GM12891 (cell line): ENCODE measurements at places on chromosomes 16 and 17.

GRCh38 chr17:67980456-67980855 lies 15.8 kb downstream of the C17orf58 start:
- no peak for DNase-seq

DNA sequence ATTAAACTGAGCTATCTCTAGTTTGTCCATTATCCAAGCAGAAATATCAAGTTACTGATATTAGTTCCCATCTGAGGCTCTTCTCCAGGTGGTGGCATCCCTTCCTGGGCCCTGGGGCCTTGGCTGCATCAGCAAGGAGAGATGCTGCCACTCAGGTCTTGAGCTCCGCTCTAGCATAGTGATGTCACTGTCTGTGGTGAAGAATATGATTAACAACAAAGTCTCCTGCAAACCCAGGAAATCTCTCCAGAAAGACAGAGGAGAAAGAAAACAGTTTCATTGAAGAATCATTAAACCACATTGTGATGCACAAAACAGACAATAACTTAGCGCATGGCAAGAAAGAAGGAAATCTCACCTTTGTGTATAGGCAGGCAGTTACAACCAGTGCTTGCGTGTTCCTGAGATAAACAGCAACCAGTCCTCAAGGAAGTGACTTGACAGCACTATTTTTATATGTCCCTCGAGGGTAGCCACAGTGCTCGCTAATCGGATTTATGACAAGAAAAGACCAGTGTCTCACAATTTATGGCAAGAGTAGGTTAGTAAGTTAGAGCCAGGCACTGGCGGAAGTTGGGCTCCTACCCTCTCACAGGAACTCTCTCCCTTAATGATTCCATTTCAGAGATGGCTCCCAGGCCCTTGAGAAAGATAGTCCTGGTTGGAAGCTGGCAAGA lies 151.1 kb downstream of the AHSP start:
- DNase-seq = no peak

DNA sequence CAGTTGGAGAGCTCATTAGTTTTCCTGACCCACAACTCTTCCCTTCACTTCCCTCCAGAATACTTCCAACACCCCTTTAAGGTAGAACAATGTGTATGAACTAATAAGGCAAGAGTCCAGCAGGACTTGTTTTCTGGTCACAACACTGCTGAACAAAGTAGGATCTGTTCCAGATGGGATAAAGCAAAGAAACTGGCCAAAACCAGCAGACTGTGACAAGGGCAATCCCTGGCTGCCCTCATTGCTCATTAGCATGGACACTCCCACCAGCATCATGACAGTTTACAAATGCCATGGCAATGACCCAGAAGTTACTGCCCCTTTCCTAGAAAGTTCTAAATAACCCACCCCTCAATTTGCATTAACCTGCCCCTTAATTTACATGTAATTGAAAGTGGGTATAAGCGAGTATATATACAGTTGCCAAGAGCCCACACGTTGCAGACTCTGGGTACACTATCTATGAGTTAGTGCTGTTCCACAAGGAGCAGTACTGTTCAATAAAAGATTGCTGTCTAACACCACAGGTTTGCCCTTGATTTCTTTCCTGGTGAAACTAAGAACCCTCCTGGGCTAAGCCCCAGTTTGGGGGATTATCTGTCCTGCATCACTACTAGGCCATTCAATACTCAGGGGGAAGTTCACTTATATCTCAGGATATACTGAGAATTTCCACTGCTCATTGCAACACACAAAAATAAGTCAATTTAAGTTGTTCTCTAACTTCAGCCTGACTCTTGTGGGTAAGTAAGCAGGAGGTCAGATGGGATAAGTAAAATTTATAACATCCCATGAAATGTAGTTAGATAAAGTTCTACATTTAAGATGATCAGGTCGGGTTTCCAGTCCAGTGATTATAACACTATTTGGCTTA lies 82.3 kb downstream of the SSH2 start:
- no peak for DNase-seq

DNA sequence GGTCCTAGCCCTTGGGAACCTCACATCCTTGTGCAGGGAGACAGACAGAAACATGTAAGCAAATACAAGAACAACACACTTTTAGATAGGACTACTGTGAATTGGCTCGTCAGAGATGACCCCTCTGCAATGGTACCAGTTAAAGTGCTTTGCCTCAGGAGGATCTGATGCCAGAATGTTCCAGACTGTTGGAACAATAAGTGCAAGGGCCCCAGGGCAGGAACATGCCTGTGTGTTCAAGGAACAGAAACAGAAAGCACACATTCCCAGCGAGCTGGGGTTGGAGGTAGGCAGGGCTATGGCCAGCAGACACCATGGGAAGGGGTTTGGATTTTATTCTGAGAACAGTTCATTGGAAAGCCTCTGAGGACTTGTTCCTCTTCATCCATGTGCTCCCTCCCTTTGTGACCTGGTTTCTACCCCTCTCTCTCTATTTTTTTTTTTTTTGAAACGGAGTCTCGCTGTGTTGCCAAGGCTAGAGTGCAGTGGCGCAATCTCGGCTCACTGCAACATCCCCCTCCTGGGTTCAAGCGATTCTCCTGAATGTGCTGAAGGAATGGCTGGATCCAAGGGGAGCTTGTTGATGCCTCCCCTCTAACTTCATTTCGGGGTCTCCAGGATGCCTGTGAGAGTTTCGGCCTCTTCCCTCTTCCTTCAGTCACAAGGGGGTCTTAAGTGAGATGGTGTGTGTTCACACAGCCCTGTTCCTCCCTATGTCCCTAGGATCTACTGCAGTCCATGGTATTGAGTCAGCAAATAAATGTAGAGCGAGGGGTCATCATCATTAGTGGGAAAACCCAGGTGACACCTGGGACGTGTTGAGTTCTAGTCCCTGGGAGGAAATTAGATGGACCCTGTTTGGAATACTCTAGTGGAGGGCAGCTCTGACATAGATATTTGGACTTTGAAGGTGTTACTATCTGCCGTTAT lies 6.4 kb downstream of the STAT5A start:
- no peak for DNase-seq

DNA sequence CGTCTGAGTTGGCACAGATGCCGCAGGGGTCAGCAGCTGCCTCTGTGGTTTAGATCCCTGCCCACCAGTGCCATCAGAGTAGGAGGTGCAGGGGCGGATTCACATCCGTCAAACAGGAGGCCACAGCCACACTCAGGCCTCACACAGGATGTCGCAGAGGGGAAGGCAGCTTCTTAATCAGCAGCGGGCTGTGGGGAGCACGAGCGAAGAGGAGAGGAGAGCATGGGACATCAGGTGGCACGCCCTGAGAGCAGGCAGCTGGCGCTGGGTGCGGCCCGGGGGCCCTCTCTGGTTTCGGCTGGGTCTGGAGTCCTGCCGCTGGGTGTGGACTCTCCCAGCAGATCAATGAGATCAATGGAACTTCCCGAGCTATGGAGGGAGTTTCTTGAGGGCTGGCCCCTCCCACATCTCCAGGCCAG lies 9.6 kb downstream of the LLGL2 start:
- DNase-seq = no peak

GRCh38 chr17:1001640-1002411 lies 4.9 kb downstream of the TIMM22 start:
- no peak for DNase-seq

DNA sequence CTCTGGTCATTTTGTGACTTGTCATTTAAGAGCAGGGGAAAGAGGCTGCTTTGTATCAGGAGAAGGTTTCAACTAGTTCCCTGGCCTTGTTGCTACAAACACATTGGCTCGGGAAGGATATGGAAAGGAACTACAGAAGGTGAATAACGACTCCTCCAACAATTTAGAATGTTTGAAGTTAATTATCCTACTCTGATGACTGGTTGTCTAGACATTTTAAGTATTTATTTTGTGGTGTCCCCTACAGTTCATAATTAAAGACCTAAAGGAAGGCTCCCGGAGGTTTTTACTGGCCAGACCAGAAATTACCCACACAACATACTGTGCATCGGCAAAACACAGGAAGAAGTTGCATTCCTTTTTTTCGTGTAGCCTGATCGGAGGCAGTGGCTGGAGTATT lies 515.8 kb upstream of the SALL1 start:
- DNase-seq = no peak

- DNase-seq = no peak
These were observed 41.5 kb downstream of the C16orf82 start for GRCh38 chr16:27108051-27108770.

- DNase-seq = no peak
These were observed 12.4 kb upstream of the SUPT4H1 start for GRCh38 chr17:58364270-58364942.

DNA sequence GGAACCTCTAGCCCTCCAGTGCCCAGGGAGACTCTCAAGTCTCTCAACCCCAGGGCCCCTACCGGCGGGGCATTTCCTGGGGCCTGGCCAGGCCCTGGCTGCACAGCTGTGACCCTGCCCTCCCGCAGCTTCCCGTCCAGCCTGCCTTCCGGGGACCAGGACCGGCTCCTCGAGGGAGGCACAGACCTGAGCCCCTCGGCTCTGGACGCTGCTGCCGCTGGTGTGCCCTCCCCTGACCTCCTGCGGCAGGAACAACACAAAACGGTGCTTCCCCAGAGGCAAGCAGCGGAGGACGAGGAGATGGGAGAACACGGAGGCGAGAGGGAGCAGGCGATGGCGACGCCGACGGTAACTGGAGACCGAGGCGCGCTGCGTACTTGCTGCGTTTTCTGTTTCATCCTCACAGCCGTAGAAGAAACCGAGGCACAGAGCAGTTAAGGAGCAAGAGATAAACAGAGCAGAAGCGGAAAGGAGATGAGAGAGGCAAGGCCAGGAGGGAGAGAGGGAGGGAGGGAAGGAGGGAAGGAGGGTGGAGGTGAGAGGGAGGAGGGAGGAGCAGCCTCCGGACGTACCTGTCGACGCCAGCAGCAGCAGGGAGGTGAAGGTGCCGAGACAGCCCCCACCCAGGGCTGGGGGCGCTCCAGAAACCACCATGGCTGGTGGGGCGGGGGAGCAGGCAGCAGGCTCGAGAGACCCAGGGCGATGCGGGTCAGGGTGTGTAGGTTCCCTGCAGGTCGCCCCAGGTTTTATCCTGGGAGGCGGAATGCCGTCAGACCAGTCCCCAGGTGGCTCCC lies at the start of gene PRSS22:
Gene PRSS22, minus strand, starts transcription at position 720 of the 794 bp plus-strand sequence. Its CDS starts 66 bp downstream, at position 654.
- DNase-seq = no peak
